ENCODE measurements at places on chromosomes 3 and 15. TPM values are rescaled to one million over a fixed set of nuclear protein-coding genes. Genes with fewer than 3 reads are reported as not detected.

GRCh38 chr15:83747050-83747717 lies 93.3 kb downstream of the ADAMTSL3 start:
- DNase-seq: no peak

GRCh38 chr3:63909431-63909830 lies 2.8 kb downstream of the SCAANT1 start:
- DNase-seq: no peak

DNA sequence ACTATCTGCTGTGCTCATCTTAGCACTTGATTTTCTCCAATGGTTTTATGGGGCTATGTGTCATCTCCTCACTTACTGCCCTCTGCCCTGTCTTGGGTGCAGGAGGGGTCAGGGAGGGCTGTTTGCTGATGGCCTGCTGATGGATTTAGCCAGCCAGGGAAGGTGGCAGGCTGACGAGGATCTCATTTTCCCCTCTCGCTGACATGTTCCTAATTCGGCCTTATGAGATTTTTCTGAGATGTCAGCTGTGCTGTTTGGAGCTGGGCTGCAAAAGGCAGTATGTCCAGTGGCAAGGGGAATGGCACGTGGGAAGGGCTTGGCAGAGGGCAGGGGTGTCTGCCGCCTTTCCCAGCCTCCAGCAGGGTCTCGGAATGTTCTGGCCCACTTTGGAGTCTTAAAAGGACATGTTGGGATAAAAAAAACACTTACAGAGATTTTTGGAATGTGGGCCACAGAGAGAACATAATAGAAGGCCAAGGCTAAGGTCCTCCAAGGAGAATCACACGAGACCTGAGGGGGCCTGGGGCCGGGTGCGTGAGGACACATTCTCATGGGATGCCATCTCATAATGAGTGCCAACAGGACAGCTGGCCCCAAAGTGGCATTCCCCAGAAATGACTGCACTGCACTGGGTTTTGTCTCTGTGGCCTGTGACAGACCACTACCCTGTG lies 303.8 kb downstream of the TLE3 start:
- DNase-seq: no peak

- DNase-seq: no peak
Measured at GRCh38 chr3:25558121-25558520, 106.6 kb downstream of the TOP2B start.

- no peak for DNase-seq
Measured at GRCh38 chr3:72158639-72159326, 373.8 kb upstream of the PROK2 start.

- DNase-seq: no peak
Measured at GRCh38 chr3:188082450-188082849, 71.5 kb upstream of the LPP start.

- DNase-seq: no peak
Measured at GRCh38 chr3:59559721-59560435, 510.1 kb upstream of the CFAP20DC start.

The U2SURP gene
- 63.0 TPM for total RNA-seq

The APH1B gene
- 17.4 TPM for total RNA-seq

The ZNF860 gene
- 1.5 TPM for total RNA-seq

The ATOSA gene
- total RNA-seq: 21.9 TPM
